ENCODE measurements at places on chromosomes 4 and X. TPM values are rescaled to one million over a fixed set of nuclear protein-coding genes. Genes with fewer than 3 reads are reported as not detected.

DNA sequence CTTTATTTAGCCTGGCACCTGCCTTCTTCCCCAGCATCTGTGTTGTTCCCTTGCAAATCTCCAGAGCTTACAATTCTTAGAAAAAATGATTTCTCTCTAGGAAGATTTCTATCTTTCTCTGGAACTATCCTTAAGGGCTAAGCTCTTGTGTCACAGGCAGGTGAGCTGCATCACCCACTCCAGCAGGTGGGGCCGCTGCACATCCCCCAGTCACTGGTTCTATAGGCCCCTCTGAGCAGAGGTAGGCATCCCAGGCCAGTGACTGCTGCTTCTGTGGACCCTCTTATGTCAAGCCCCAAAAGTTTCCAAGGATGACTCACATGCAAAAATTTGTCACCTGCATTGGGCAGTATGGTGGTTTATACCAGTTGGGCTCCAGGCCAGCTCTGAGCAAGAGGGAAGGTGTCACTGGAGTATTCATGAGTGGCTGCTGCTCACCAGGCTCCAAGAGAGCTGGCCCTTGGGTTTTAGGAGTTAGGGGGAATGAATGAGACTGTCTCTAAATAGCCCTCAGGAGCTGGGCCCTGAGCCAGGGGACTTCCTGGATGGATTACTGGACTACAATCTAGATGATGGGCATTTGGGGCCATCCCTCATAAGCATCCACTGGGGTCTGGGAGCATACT, 208.1 kb upstream of the EOLA2 start:
- no peak overlapping the region for H3K27ac ChIP-seq
- H3K4me3 ChIP-seq: no peak overlapping the region
- DNase-seq: no peak
- H3K27me3 ChIP-seq: no peaks in the 10 kb centered on the region

DNA sequence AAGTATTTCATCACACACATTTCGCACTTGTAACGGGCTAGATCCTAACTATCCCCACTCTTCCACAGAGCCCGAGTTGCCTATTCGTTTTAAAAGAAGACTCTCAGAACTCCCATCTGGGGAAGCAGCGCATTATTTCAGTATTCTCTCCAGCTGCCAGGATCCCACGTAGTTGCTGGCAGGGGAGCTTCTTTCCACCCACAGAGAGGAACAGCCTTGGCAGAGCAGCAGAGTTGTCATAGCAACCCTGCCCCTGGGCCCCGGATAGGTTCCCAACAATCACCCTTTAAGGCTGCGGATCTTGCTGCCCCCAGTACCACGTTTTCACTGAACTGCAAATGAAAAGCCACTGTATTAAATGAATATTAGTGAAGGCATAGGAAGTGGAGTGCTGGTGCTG, 106.7 kb downstream of the GPM6A start:
- DNase-seq: no peak
- H3K27me3 ChIP-seq: no peaks in the 10 kb centered on the region
- H3K36me3 ChIP-seq: no peaks in the 10 kb centered on the region
- H3K4me3 ChIP-seq: no peak overlapping the region
- H3K4me1 ChIP-seq: no peaks in the 10 kb centered on the region
- no peak overlapping the region for H3K27ac ChIP-seq

GRCh38 chr4:1604181-1604705, 79.9 kb downstream of the FAM53A start:
- H3K27ac ChIP-seq: no peak overlapping the region
- DNase-seq: no peak
- H3K27me3 ChIP-seq: no peaks in the 10 kb centered on the region
- no peaks in the 10 kb centered on the region for H3K36me3 ChIP-seq

- no peak overlapping the region for H3K4me3 ChIP-seq
- no peak for DNase-seq
- H3K4me1 ChIP-seq: no peaks in the 10 kb centered on the region
- H3K27ac ChIP-seq: no peak overlapping the region
Measured at GRCh38 chrX:127877318-127877717, 174.9 kb downstream of the ACTRT1 start.

FGF5 gene
- total RNA-seq: not detected

DNA sequence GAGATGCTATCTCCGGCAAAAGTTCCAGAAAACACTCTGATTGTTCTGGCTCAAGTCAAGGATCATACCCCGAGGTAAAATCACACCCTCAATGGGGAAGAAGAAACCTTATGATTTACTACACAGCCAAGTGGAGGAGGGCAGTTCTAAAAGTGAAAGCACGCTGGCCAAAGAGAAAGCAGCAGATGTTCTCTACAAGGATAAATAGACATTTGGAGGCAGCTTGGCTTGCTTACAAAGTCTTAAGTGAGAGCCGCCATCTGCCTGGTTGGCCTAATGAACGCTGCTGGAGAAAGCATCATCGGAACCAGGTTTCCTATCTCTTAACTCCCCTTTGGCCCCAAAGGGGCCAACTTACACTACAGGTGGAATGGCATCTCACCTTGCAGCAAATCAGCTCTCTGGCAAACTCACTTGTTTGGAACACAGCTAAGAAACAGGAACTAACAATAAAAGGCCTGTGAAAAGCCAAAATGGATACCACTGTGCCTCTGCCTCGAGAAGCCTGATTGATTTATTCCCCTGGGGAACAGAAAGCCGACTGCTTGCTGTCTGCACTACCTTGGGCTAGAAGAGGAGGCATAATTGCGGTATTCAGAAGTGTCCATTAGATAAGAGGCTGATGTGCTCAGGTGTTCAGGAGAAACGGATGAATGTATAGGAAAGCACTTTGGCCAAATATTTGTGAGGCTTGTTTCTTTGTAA, 22.8 kb downstream of the FRAS1 start:
- H3K27ac ChIP-seq: no peak overlapping the region
- DNase-seq: no peak
- H3K27me3 ChIP-seq: no peaks in the 10 kb centered on the region
- H3K36me3 ChIP-seq: no peaks in the 10 kb centered on the region

GRCh38 chrX:129981200-129981553, 1.3 kb upstream of the BCORL1 start:
- H3K36me3 ChIP-seq: no peaks in the 10 kb centered on the region
- DNase-seq: no peak
- peak overlapping the region; percentile 67 for H3K4me3 ChIP-seq
- H3K27me3 ChIP-seq: no peaks in the 10 kb centered on the region

GRCh38 chrX:16696956-16697355, 15.5 kb downstream of the CTPS2 start:
- H3K27me3 ChIP-seq: no peaks in the 10 kb centered on the region
- H3K27ac ChIP-seq: no peak overlapping the region
- DNase-seq: no peak
- no peak overlapping the region for H3K4me3 ChIP-seq

SH3D19 gene
- 86.4 TPM for total RNA-seq

TMPRSS11F gene
- total RNA-seq: 13.8 TPM

DNA sequence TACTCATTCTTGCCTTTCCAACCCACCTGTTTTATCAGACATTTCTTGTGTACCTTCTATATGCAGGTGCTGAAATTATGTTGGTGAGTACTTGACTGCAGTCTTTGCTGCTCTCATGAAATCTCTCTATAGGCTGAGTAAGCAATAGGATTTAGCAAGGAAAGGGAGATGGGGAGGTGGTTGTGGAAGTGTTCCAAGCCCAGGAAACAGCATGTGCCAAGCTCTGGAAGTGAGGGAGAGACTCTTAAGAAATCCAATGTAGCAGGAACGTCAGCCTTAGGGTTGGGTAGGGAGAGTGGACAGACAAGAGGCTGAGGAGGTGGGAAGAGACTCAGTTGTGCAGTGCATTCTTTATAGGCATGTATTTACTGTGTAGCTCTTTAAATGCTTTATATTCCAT, 5.6 kb downstream of the SEPTIN11 start:
- no peaks in the 10 kb centered on the region for H3K27me3 ChIP-seq
- DNase-seq: no peak
- H3K4me1 ChIP-seq: peaks cover 33% of the 10 kb centered on the region
- no peak overlapping the region for H3K4me3 ChIP-seq

- H3K36me3 ChIP-seq: no peaks in the 10 kb centered on the region
- H3K27me3 ChIP-seq: no peaks in the 10 kb centered on the region
- no peak for DNase-seq
- no peak overlapping the region for H3K4me3 ChIP-seq
- H3K4me1 ChIP-seq: no peaks in the 10 kb centered on the region
Measured at GRCh38 chr4:103786014-103786413, 66.2 kb upstream of the TACR3 start.

DCAF12L2 gene
- total RNA-seq: not detected

DNA sequence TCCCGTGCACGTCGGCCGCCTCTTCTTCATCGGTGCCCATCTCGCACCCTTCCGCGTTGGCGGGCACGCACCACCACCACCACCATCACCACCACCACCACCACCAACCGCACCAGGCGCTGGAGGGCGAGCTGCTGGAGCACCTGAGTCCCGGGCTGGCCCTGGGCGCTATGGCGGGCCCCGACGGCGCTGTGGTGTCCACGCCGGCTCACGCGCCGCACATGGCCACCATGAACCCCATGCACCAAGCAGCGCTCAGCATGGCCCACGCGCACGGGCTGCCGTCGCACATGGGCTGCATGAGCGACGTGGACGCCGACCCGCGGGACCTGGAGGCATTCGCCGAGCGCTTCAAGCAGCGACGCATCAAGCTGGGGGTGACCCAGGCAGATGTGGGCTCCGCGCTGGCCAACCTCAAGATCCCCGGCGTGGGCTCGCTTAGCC, 1.4 kb downstream of the POU4F2 start:
- peaks cover 17% of the 10 kb centered on the region for H3K4me1 ChIP-seq
- H3K36me3 ChIP-seq: no peaks in the 10 kb centered on the region
- H3K27ac ChIP-seq: no peak overlapping the region
- DNase-seq: no peak
- peaks cover 8% of the 10 kb centered on the region for H3K27me3 ChIP-seq

DNA sequence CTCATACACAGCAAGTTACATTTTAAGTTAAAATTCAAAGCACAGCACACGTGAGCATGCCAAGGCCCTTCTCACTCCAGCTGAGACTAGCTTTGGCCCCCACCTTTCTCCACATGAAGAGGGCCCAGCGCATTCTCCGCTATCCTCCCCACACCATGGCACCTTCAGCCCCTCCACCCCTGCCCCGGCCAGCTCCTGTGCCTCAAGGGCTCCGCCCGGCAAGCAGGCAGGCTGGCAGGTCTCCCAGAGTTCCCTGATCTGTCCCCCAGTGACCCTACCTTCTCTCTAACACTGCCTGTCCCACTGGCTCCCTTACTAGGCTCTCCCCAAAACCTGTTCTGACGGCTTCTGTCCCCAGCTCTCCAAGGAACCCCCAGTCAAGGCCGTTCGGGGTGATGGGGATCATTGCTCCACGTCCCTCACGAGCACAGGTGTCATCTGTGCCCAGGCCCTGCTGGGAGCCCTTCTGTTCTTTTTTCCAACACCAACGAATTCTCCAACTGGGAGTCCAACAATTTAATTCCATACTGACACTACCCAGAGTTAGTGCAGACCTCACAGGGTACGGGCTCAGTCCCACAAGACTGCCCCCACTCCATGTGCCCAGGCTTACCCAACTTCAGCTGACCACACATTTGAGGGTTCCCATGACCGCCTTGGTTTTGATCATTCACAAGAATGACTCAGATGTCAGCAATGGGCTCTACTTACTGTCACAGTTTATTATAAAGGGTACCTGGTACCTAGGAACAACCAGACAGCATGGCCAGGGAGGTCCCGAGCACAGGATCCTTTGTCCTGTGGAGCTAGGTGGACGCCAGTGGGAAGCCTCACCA, 4.2 kb downstream of the LETM1 start:
- no peak overlapping the region for H3K4me3 ChIP-seq
- no peak for DNase-seq
- H3K36me3 ChIP-seq: peaks cover 8% of the 10 kb centered on the region
- no peak overlapping the region for H3K27ac ChIP-seq
